ENCODE measurements at places on chromosomes 2 and 18.

GRCh38 chr2:240579771-240580614, 6.5 kb upstream of the CAPN10 start:
- DNase-seq = peak; percentile 86

GRCh38 chr2:127174640-127175039, 45.5 kb downstream of the CYP27C1 start:
- DNase-seq = no peak

- DNase-seq = no peak
Measured at GRCh38 chr18:48824231-48824970, 126.4 kb downstream of the SMAD7 start.

- DNase-seq = no peak
Measured at GRCh38 chr2:241940329-241940728, 70.8 kb downstream of the RTP5 start.

- DNase-seq = peak; percentile 43
Measured at GRCh38 chr2:126664234-126664633, 8.3 kb downstream of the GYPC start.

DNA sequence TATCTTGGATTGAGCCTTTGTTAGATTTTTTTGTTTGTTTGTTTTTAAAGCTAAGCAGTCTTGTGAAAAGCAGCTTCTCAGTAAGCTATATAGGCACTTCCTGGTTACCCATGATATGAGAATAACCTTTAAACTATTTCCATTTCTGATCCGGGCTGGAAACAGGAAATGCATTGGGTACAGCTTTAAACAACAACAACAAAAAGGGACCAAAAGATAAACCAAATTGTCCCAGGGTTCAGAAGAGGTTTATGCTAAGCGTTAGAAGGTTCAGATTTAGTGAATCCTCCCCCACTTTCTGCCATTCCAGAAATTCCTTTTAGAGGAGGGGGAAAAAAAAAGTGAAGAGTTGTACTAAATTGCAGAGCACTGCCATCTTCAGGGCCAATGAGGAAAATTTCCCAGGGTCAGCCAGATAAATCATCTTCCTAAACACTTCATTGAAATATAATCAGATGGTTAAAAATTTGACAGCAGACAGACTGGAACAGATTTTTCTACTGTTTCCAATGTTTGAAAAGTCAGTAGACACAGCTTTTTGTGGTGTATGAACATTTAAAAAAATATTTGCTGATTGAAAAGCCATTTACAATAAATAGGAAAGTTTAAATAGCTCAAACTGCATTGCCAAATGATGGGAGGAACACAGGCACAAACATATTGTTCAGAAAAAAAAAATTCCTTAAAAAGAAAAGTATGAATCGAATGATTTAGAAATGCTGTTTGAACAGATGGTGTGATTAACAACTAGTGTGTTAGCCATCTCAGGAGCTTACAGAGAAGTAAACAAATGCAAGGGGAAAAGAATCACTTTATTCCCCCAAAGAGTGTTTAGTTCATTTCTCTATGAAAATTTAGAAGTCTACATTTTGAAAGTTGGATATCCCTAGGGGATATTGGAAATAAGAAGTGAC, 189.9 kb upstream of the TANK start:
- DNase-seq = peak; percentile 10

- no peak for DNase-seq
Measured at GRCh38 chr2:136075476-136075875, 42.5 kb downstream of the CXCR4 start.

DNA sequence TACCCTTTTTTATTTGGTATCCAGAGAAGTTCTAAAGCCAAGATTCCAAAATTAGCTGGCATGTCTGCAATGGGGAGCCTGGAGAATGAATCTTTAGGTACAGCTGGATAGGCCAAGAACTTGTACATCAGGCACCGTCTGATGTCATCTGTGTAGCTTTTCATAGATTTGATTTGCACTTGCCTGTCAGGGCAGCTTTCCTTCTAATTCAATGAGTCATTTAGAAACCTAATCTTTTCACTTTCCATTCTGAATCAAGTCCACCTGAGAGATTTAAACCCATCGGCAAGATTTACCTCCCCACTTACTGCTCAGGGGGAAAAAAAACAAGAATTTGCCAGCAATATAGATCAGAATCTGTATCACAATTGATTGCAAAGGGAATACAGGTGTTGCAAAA, 60.9 kb upstream of the ACAA2 start:
- DNase-seq = no peak

DNA sequence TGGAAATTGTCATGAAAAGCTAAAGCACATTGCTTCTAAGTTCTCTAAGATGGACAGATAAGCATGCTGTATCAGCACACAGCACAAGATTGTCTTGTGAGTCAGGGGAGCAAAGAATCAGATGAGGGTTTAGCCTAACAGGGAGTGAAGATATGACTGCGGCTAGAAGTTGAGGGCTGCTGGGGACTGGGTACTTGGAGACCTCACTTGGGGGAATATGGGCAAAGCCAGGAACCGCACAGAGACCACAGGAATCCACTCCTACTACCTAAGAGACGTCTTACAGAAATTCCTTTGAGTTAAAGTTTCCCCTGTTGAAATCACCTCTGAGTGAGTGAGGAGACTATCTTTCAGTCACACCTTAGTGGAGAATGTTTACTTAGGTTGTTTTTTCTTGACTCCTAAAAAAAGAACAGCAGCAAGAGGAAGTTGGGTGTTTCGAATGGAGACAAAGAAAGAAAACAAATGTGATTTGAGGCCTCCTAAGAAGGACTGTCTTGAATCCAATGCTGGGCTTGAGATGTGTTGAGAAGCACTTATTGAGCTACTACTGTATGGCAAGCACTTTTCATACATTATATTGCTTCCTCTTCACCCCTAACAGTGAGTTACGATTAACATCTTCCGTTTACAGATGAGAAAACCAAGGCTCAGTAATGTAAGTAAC, 100.7 kb downstream of the ANKRD44 start:
- peak; percentile 63 for DNase-seq

GRCh38 chr2:12178289-12179080, 432.1 kb downstream of the LPIN1 start:
- no peak for DNase-seq

DNA sequence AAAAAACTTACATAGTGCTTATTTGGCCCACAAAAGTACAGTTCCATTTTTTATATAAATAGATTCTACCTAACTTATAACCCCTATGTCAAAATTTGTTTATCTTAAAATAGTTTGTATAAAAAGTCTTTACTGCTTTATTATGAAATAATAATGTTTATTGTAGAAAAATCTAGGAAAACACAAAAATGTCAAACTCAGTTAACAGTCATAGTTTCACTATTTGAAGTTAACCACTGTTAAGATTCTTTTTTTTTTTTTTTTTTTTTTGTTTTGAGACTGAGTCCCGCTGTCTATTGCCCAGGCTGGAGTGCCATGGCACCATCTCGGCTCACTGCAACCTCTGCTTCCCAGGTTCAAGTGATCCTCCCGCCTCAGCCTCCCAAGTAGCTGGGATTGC, 26.5 kb upstream of the ABI2 start:
- DNase-seq = no peak

DNA sequence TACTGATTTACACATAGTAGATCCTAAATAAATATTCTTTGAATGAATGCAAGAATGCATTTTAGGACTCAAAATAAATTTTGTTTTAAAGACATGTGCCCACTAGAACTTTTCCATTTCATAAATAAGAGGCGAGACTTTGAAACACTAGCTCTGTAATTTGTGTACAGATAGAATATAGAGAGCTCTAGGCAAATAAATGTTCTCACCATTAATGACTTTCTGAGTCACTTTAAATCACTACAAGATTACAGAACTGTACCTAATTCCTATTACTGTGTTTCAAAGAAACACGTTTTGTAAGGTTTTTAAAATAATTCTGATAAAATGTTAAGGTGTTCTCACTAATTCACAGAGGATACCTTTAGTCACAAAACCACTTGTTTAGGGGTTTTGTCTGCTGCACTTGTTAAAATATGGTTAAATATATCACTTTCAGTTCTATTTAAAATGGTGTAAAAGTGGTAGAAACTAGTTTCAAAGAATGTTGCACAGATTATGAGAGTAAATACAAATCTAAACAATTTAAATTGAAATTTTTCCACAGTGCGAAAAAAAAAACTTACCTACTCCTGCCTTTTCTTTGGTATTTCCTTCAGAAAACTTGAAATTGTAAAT, 158.7 kb upstream of the ZC3H15 start:
- DNase-seq = no peak

DNA sequence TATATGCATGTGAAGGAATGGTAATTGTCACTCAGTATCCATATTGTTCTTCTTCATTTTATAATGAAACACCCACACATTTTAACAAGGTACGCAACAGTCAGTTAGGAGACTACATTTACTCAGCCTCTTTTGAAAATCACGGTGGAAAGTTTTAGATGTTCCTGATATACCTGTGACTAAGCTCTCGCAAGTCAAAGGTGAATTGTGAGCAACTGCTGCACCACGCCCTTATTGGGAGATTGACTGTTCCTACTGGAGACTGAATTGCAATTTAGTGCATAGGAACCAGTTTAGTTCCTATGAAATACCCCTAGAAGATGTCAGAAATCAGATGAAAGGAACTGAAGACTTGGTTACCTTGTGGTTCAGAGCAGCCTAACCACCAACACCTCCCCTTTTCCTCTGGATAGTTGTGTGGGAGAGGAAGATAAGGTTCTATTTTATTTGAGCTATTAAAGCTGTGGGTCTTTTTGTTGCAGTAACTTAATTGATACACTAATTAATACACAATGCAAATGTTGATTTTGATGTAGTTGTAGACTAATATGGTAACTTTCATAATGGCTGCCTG, 1280.5 kb upstream of the CDH2 start:
- no peak for DNase-seq

DNA sequence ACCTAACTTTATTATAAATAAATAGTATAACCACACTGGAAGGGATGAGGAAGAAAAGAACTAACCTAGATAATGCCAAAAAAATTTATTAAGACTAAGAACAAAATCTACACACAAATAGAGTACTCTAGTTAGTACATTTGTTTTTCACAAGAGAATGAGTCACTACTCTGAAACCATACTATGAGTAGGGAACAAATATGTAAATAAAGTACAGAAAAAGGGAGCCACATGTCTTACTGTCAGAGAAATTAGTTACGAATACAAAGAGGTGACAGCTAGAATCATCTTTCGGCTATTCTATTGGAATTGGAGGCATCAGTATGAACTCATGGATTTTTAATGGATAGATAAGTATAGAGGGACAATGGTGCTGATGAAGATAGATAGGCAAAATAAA, 150.5 kb downstream of the COPS8 start:
- no peak for DNase-seq

- no peak for DNase-seq
Measured at GRCh38 chr2:88757025-88757424, 65.6 kb downstream of the RPIA start.

- DNase-seq = no peak
Measured at GRCh38 chr2:24913911-24914310, 6.1 kb downstream of the ADCY3 start.

- no peak for DNase-seq
Measured at GRCh38 chr18:22494771-22495170, 77.1 kb upstream of the CTAGE1 start.

DNA sequence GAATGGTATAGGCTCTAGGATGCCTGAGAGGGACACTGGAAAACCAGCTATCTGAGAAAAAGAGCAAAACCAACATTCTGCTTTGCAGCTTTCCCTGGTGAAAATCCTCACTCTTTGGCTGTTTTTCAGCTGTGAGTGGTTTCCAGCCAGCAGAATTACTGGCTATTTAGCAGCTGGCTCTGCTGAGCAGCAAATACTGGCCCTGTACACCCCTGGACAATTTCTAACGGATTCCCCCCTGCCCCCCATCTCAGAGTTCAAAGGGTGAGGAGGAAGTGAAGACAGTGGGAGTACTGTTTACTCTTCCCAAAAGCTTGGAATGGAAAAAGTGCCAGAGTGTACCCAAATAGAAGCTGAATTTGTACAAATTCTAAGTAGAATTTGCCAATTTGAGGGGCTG, 26.1 kb upstream of the IMP4 start:
- DNase-seq = no peak

DNA sequence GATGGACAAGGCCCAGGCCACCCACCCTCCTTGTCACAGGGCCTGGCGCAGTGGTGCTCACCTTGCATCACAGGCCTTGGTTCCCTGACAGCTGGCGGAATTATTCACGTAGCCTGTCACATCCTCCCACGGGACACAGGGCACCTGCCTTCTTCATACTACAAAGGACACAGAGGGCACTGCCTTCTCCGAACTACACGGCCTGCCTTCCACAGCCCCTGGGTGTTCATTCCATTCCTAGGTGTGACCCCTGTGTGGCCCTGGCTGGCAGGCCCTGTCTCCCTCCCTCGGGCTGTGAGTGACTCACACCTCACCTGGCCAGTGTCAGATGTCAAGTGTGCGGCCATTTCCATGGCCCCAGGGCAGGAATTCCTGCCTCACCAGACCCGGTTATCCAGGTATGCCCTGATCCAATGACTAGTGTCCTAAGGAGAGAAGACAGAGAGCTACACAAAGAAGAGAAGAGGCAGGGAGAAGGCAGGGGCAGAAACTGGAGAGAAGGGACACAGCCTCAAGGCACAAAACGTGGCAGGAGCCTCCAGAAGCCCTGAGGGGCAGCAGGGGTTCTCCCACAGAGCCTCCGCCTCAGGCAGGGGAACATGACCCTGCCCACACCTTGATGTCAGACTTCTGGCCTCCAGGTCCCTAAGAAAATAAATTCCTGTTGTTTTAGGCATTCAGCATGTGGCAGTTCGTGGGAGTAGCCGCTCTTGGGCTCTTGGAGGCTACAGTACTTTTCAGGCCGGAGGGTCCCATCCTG, 43.4 kb downstream of the MBP start:
- DNase-seq = no peak

Data from CD4-positive, alpha-beta T cell treated with Interleukin-12 subunit alpha and Interleukin-12 subunit beta, for 1 hour (primary cell).